ENCODE measurements at places on chromosomes 5 and 9.

GRCh38 chr5:138305797-138306196, 25.8 kb downstream of the CDC25C start:
- H3K4me3 ChIP-seq: no peak overlapping the region
- H3K27me3 ChIP-seq: no peaks in the 10 kb centered on the region
- no peaks in the 10 kb centered on the region for H3K36me3 ChIP-seq

DNA sequence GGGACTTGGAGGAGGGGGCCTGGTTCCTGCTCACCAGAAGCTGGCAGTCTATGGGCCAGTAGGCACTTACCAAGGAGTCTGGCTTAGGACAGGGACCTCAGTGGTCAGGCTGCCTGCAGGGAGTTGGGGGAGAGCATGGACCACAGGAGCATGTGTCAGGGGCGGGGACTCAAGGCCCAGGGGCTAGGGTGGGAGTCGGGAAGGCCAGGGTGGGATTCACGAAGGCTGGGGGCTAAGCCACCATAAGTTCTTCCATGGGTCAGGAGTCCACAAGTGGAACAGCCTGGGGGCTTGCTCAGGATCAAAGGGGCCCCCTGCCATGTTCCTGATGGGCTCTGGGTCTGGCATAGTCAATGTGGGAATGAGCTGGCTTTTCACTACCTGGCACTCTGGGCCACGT, 11.5 kb upstream of the SLC25A48 start:
- no peak overlapping the region for H3K4me3 ChIP-seq
- H3K36me3 ChIP-seq: no peaks in the 10 kb centered on the region
- DNase-seq: no peak
- H3K4me1 ChIP-seq: no peaks in the 10 kb centered on the region

GRCh38 chr5:146345578-146346366, 7.1 kb downstream of the POU4F3 start:
- DNase-seq: no peak
- H3K27me3 ChIP-seq: peaks cover 35% of the 10 kb centered on the region
- no peaks in the 10 kb centered on the region for H3K36me3 ChIP-seq
- H3K27ac ChIP-seq: no peak overlapping the region
- no peak overlapping the region for H3K4me3 ChIP-seq
- peaks cover 11% of the 10 kb centered on the region for H3K4me1 ChIP-seq

GRCh38 chr5:115461506-115462290, 82.9 kb downstream of the FEM1C start:
- no peaks in the 10 kb centered on the region for H3K27me3 ChIP-seq
- no peak for DNase-seq
- peaks cover 33% of the 10 kb centered on the region for H3K4me1 ChIP-seq

- no peak overlapping the region for H3K27ac ChIP-seq
- H3K4me3 ChIP-seq: no peak overlapping the region
These were observed 195.7 kb downstream of the ZNF608 start for GRCh38 chr5:124550731-124551130.

DNA sequence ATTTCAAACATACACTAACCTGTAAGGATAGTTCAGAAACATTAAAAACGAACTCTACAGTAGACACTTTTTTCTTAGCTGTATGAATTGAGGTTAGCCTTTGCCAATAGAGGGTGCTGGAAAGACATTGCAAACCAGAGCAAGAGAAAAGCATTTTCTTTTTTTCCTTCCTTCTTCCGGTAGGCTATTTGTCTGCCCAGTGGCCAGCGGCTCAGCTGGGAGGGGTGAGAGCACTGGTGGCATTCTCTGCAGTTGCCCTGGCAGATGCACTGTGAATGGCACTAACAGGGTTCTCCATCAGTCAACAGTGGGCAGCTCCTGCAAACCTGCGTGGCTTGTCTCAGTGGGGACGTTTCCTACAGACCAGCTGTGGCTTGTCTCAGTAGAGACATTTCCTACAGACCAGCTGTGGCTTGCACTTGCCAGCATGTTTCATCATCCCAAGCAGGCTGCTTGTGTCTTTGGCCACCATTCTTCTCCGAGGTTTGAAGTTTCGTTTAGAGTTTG, 984.5 kb upstream of the CDH18 start:
- H3K27ac ChIP-seq: no peak overlapping the region
- no peaks in the 10 kb centered on the region for H3K27me3 ChIP-seq
- no peaks in the 10 kb centered on the region for H3K36me3 ChIP-seq
- H3K4me3 ChIP-seq: peak overlapping the region; percentile 8
- no peak for DNase-seq
- H3K4me1 ChIP-seq: no peaks in the 10 kb centered on the region

- H3K36me3 ChIP-seq: no peaks in the 10 kb centered on the region
- no peak overlapping the region for H3K4me3 ChIP-seq
- H3K27ac ChIP-seq: no peak overlapping the region
- no peaks in the 10 kb centered on the region for H3K4me1 ChIP-seq
These were observed 17.1 kb downstream of the MTX3 start for GRCh38 chr5:79973996-79974395.

DNA sequence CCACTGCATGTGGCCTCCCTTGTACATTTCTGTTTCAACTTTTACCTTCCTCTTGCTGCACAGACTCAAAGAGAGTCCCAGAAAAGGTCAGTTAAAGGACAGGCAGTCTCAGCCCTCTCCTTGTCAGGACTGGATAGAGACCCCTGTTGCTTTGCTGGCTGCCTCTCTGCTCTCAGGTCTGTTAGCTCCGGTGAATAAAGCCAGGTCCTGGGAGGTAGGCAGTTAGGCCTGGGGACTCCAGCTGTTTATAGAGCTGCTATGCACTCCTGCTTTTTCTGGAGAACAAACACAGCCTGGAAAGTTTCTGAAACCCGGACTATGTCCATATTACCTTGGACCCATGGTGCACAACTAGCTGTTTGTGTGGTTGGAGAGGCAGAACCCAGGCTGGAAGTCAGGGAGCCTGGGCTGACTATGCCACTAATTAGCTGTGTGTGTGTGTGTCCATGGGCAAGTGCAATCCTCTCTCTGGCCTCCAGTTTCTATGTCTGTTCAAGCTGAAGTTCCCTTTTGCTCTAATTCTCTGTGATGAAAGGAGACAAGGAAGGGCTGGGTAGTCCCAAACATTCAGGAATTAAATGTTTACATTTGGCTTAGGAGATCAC, 42.9 kb downstream of the GLRA1 start:
- no peak overlapping the region for H3K27ac ChIP-seq
- no peaks in the 10 kb centered on the region for H3K36me3 ChIP-seq
- H3K27me3 ChIP-seq: no peaks in the 10 kb centered on the region
- no peaks in the 10 kb centered on the region for H3K4me1 ChIP-seq
- DNase-seq: no peak

- DNase-seq: no peak
- no peaks in the 10 kb centered on the region for H3K27me3 ChIP-seq
- no peaks in the 10 kb centered on the region for H3K36me3 ChIP-seq
- peaks cover 3% of the 10 kb centered on the region for H3K4me1 ChIP-seq
- no peak overlapping the region for H3K27ac ChIP-seq
These were observed 3.7 kb upstream of the ROR2 start for GRCh38 chr9:91953718-91954117.

DNA sequence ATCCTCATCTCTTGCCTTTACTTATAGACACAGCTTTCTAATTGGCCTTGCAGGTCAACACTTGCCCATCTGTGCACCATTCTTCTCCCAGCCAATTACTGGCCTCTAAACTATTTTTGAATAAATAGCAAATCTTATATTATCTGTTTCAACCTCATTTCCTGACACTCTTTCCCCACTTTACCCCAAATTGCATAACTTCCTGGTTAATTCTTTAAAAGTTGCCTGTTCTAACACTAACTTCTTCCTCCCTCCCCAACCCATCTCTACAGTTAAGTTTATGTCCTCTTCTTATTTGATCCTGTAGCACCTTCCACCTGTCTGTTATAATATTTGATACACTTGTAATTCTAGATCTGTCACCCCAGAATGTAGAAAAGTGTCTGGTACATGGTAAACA, 372.1 kb downstream of the PDE4D start:
- no peaks in the 10 kb centered on the region for H3K36me3 ChIP-seq
- no peak for DNase-seq
- H3K27ac ChIP-seq: no peak overlapping the region
- H3K4me3 ChIP-seq: no peak overlapping the region
- H3K27me3 ChIP-seq: no peaks in the 10 kb centered on the region

- no peak for DNase-seq
- H3K27me3 ChIP-seq: no peaks in the 10 kb centered on the region
- no peak overlapping the region for H3K27ac ChIP-seq
- H3K36me3 ChIP-seq: no peaks in the 10 kb centered on the region
- H3K4me1 ChIP-seq: no peaks in the 10 kb centered on the region
These were observed 8.1 kb upstream of the PTPN3 start for GRCh38 chr9:109506097-109506712.

DNA sequence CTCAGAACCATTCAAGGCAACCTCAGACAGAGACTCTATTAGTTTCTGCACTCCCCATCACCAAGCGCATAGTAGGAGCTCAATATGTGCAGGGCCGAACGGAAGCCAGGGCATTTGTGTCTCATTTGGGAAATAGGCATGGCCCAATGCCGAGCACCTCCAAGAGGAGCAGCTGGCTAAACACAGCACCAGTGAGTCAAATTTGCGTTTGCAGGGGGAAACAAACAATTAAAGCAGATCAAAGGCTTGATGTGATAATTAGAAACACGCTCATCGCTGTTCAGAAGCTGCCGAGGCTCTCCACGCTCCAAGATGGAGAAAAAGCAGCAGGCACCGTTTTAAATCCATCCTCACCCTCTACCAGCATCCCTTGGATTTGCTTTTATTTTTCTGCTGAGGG, 225.3 kb downstream of the AGTPBP1 start:
- H3K36me3 ChIP-seq: no peaks in the 10 kb centered on the region
- H3K4me3 ChIP-seq: no peak overlapping the region
- no peaks in the 10 kb centered on the region for H3K4me1 ChIP-seq
- no peak overlapping the region for H3K27ac ChIP-seq
- H3K27me3 ChIP-seq: no peaks in the 10 kb centered on the region

- H3K4me3 ChIP-seq: no peak overlapping the region
- H3K27me3 ChIP-seq: no peaks in the 10 kb centered on the region
- no peak for DNase-seq
- no peaks in the 10 kb centered on the region for H3K4me1 ChIP-seq
These were observed 41.4 kb downstream of the PAM start for GRCh38 chr5:102796498-102796897.

DNA sequence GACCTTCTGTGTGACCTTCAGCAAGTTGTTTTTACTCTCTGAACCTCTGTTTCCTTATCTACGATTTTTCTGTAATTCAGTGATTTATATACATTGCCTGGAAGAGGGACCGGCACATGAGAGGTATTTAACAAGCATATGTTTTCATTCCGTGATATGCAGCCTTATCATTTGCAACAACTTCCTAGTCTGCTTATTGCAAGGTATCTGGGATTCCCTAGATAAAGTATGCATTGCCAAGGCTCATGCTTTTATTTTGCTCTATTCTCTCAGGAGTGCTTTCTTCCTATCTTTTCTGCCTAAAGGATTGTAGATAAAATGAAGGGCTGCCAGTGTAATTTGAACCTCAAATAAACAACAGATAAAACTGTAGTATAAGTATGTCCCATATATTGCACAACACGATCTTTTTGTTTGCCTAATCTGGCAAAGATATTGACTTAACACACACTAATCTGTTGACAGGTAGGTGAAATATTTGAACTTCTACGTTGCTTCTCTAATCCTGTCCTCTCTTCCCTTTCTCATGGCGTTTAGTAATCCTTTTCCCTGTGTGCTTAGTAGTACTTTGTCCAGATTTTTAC, 377.2 kb upstream of the TNC start:
- no peaks in the 10 kb centered on the region for H3K36me3 ChIP-seq
- no peak for DNase-seq
- no peak overlapping the region for H3K27ac ChIP-seq
- no peaks in the 10 kb centered on the region for H3K27me3 ChIP-seq
- H3K4me1 ChIP-seq: no peaks in the 10 kb centered on the region

GRCh38 chr9:37678789-37679273, 28.1 kb downstream of the FRMPD1 start:
- no peak for DNase-seq
- H3K27me3 ChIP-seq: no peaks in the 10 kb centered on the region
- no peak overlapping the region for H3K4me3 ChIP-seq
- H3K36me3 ChIP-seq: no peaks in the 10 kb centered on the region

DNA sequence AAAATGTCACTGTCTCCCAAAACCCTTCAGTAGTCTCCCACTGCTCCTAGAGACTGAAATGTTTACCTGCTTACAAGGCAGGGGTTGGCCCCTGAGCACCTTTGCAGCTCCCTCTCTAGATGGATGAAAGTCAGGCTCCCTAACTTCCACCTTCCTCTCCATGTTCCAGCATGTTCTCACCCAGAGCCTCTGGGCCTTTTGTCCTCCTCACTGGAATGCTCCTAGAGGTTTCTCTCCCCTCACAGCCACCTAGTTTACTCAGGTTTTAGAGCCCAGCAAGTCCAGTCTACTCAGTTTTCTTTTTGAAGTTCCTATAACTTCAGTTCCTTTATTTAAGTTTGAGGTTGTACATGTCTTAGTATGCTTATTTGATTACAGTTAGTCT, 815 bp upstream of the URM1 start:
- H3K36me3 ChIP-seq: no peaks in the 10 kb centered on the region
- H3K4me3 ChIP-seq: peak overlapping the region; percentile 94
- H3K27me3 ChIP-seq: no peaks in the 10 kb centered on the region
- no peak for DNase-seq
- peaks cover 6% of the 10 kb centered on the region for H3K4me1 ChIP-seq

- peaks cover 3% of the 10 kb centered on the region for H3K4me1 ChIP-seq
- H3K4me3 ChIP-seq: no peak overlapping the region
- no peaks in the 10 kb centered on the region for H3K27me3 ChIP-seq
- H3K36me3 ChIP-seq: no peaks in the 10 kb centered on the region
These were observed 19.5 kb downstream of the SPAAR start for GRCh38 chr9:35928591-35929452.

GRCh38 chr5:2376486-2376885, 375.0 kb downstream of the IRX2 start:
- no peaks in the 10 kb centered on the region for H3K27me3 ChIP-seq
- no peaks in the 10 kb centered on the region for H3K4me1 ChIP-seq
- H3K4me3 ChIP-seq: no peak overlapping the region
- no peak for DNase-seq

- no peak overlapping the region for H3K4me3 ChIP-seq
- H3K27ac ChIP-seq: no peak overlapping the region
- no peaks in the 10 kb centered on the region for H3K36me3 ChIP-seq
- no peaks in the 10 kb centered on the region for H3K4me1 ChIP-seq
- H3K27me3 ChIP-seq: no peaks in the 10 kb centered on the region
- no peak for DNase-seq
These were observed 230.4 kb downstream of the DOCK8 start for GRCh38 chr9:445033-445432.

- no peaks in the 10 kb centered on the region for H3K4me1 ChIP-seq
- H3K27me3 ChIP-seq: no peaks in the 10 kb centered on the region
- no peak overlapping the region for H3K27ac ChIP-seq
- DNase-seq: no peak
These were observed 408.3 kb upstream of the RGMB start for GRCh38 chr5:98365126-98365525.
